Renal cortical epithelial cell (primary cell): ENCODE measurements at places on chromosomes 4 and X. TPM values are rescaled to one million over a fixed set of nuclear protein-coding genes. Genes with fewer than 3 reads are reported as not detected.

The TIGD2 gene
- total RNA-seq: 4.5 and 11.1 TPM in 2 replicates

GRCh38 chr4:184382189-184382846 lies 92.0 kb downstream of the IRF2 start:
- no peak for DNase-seq

The SNX25 gene
- total RNA-seq: 33.2 and 40.3 TPM in 2 replicates

- no peak for DNase-seq
Measured at GRCh38 chr4:39394706-39395105, 12.0 kb upstream of the KLB start.

GRCh38 chrX:155022585-155022984 lies at the start of gene F8:
Gene F8, minus strand, starts transcription at chrX:155022723. Its CDS starts 171 bp downstream, at chrX:155022552.
- DNase-seq: no peak

The UCP1 gene
- total RNA-seq: not detected in 2 replicates

DNA sequence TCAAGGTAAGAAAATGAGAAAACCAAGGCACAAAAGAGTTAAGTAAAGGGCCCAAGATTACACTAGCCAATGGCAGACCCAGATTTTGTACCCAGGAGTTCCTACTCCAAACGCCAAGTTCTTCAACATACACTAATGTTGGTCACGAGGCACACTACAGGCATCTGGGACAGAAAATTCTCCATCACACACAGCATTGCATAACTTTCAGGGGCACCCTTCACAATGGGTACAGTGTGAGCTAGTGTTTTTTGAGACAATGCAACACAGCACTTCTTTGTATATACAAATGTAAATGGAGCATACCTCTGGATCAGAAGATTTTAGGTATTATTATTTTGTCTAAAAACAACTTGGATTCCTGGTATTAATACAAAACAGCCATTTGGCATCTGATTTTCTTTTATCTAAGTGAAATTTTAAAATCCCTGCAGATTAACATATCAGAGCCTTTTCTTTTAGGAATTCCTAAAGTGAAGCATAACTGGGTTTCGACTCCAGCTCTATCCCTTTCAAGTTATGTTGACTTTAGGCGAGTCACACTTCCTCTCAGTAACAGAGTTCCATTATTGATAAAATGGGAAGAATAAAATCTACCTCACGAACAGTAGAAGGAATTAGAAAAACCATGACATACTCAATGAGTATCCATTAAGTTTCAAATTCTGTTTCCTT lies 41.1 kb downstream of the ADGRA3 start:
- peak; percentile 62 for DNase-seq

GRCh38 chrX:96474029-96474740 lies 210.5 kb upstream of the DIAPH2 start:
- peak; percentile 17 for DNase-seq

- peak; percentile 95 for DNase-seq
Measured at GRCh38 chr4:169253904-169254303, 16.9 kb downstream of the SH3RF1 start.

DNA sequence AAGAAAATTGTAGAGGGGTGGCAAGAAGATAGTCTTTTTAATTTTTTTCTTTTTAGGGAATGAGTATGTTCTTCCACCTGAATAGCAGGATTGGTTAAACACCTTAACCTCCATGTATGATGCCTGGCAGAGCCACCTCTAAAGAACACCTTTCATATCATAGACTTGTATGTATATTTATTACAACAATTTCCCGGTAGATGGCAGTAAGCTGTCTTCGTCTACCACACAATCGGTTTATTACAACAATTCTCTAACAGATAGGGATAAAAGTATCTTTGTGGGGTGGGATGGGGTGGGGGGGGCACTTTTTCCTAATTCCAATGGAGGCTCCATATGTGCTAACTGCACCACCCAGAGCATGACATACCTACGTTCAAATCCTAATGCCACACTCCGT lies 255.5 kb downstream of the LDB2 start:
- DNase-seq: no peak

GRCh38 chr4:55736605-55737183 lies 82.9 kb upstream of the EXOC1L start:
- DNase-seq: peak; percentile 14

The ZFYVE28 gene
- total RNA-seq: 3.0 and 9.2 TPM in 2 replicates

DNA sequence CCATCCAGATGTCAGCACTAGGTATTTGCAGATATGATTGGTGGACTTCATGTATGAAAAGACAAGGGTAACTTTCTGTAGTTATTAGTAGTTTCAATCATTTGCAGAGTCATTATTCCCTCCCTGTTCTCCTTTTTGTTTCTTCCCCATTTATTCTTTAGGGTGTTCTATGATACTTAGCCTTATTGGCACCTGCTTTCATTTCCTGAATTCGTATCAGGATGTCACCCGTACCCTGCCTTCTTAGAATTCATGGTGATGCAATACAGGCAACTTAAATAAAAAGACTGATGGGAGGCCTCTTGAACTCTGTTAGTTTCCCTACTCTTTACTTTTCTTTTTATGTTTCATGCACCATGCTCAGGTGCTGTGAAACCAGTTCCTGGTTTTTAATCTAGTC lies 24.2 kb downstream of the MAGED1 start:
- no peak for DNase-seq

DNA sequence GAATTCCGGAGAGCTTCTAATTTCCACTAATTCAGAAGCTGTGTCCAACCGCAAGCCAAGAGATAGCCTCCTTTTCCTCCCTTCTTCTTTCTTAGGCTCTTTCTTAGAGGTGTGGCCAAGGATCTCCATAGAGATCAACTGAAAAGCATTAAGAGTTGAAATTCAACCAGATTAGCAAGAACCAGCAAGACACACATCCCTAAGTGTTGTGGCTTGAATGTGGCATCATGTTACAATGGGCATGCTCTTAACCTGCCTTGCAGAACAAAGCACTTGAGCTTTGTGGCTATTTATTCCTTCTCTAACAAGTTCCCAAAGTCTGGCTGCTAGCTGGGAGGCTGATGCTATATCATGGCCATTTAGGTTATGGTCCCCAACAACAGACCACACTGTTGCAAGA lies 10.4 kb downstream of the ANOS1 start:
- DNase-seq: no peak

- peak; percentile 72 for DNase-seq
Measured at GRCh38 chrX:13263560-13264251, 56.1 kb downstream of the ATXN3L start.

DNA sequence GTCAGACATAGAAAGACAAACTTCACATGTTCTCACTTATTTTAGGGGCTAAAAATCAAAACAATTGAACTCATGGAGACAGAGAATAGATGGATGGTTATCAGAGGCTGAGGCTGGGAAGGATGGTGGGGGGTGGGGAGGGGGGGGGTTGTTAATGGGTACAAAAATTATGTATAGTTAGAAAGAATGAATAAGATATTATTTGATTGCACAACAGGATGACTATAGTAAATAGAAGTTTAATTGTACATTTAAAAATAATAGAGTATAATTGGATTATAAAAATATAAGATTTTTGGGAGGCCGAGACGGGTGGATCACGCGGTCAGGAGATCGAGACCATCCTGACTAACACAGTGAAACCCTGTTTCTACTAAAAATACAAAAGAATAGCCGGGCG lies 33.3 kb downstream of the CORIN start:
- no peak for DNase-seq

The ZRSR2 gene
- 2.6 and 7.5 TPM in 2 replicates for total RNA-seq

The F11 gene
- total RNA-seq: 0.45 TPM in 1 of 2 replicates, not detected in the other

The KIF4A gene
- total RNA-seq: 0.80 and 6.6 TPM in 2 replicates

- DNase-seq: peak; percentile 21
Measured at GRCh38 chr4:165716472-165716871, 156.6 kb upstream of the TLL1 start.

- DNase-seq: no peak
Measured at GRCh38 chr4:55089916-55090315, 35.5 kb downstream of the KDR start.

- DNase-seq: no peak
Measured at GRCh38 chr4:147834480-147834879, 102.6 kb downstream of the ARHGAP10 start.

DNA sequence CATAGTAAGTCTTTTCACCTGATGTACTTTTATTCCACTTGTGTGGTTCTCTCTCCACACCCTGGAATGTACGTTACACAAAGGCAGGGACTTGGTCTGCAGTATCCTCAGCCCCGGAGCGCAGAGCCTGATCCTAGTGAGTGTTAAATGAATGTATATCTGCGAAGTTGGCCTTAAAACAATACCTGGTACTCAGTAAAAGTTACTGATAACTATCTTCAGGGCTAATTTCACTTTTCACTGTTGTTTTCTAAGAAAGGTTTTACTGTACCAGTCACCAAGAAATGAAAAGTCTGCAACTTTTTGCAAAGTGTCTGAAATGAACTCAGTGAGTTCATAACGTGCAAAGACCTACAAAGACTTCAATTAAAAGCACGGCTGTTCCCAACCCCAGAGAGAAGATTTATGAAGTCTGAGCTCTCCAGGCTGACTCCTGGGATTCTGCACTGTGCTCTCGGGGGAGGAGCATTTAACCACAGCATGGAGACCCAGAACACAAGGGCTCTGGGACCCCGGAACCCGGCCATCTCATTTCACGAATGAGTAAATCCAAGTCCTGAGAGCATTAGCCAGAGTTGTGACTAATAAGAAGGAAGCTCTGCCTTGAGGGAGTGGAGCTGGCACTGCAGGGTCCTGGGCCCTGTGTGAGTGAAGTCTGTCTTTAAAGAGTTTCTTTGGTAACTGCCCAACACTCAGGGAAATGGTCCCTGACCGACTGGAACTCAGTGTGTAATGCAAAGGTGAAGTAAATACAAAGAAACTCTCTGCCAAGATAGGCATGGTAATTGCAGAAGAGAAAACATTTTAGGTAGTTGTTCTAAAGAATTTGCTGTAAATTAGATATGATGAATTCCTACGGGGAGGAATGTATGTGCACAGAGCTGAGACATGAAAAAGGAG lies 165.8 kb downstream of the NSUN7 start:
- peak; percentile 94 for DNase-seq

The ETDA gene
- total RNA-seq: not detected in 2 replicates

The RIBC1 gene
- 1.2 and 2.8 TPM in 2 replicates for total RNA-seq

DNA sequence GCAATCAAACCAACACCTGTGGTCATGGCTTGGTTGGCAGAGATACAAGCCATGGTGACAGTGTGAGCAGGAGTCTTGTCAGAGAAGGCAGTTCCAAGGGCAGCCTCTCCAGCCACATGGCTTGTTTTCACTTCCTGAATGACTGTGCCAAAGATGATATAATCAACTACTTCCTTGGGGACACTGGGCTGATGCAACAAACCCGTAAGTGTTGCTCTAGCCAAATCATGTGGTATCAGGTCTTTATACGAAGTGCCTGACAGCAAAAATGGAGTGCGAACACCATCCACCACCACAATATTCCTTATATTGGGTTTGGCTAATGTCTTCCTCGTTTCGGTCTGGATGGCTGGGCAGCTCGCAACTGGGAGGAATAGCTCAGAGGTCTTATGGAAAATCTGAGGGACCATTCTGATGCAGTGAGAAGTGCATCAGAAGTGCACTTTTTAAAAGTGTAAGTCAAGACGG lies 922.0 kb downstream of the NLGN4X start:
- DNase-seq: no peak

The S100G gene
- total RNA-seq: not detected in 2 replicates

DNA sequence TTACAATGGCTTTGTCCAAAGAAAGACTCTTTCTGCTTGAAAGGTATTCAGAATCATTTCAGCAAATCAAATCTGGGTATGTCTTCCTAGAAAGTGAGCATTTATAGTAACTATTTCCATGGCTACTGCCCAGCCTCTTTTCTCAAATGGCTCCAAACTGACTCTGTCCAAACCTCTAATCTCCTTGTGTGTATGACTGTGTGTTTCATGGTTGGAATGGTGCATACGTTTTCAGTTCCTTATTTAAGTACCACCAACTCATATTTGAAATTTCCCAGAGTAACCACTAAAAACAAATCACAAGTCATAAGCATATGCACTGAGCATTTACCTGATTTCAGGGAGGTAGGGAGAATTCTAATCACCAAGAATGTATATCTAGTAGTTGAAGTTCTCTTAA lies 106.0 kb downstream of the TMEM144 start:
- DNase-seq: no peak

The NLGN3 gene
- total RNA-seq: 0.15 TPM in 1 of 2 replicates, not detected in the other

- peak; percentile 70 for DNase-seq
Measured at GRCh38 chr4:155001251-155001650, 207.2 kb upstream of the NPY2R start.

- no peak for DNase-seq
Measured at GRCh38 chrX:15483891-15484290, 9.2 kb downstream of the PIR start.

DNA sequence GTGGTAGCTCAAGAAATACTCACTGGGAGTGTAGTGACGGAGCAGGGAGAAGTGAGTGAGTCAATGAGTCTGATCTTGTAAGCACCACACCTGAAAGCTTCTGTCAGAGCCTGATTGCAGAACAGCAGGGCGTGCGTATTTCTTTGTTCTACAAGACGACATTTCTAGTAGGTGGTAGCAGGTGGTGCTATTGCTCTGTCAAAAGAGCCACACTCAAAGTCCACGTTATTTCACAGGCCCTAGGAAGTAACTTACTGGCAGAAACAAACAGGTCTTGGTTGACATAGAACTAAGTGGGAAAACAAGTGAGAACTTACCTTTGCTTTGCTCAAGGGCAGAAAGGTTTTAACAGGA lies 46.4 kb upstream of the SPRY1 start:
- peak; percentile 81 for DNase-seq

The FREM3 gene
- total RNA-seq: not detected in 2 replicates

GRCh38 chr4:56750231-56750630 lies 69.1 kb upstream of the HOPX start:
- no peak for DNase-seq

- DNase-seq: no peak
Measured at GRCh38 chrX:153974726-153975286, 2.3 kb downstream of the TMEM187 start.

- DNase-seq: peak; percentile 7
Measured at GRCh38 chrX:261167-261918, 19.8 kb upstream of the PLCXD1 start.

DNA sequence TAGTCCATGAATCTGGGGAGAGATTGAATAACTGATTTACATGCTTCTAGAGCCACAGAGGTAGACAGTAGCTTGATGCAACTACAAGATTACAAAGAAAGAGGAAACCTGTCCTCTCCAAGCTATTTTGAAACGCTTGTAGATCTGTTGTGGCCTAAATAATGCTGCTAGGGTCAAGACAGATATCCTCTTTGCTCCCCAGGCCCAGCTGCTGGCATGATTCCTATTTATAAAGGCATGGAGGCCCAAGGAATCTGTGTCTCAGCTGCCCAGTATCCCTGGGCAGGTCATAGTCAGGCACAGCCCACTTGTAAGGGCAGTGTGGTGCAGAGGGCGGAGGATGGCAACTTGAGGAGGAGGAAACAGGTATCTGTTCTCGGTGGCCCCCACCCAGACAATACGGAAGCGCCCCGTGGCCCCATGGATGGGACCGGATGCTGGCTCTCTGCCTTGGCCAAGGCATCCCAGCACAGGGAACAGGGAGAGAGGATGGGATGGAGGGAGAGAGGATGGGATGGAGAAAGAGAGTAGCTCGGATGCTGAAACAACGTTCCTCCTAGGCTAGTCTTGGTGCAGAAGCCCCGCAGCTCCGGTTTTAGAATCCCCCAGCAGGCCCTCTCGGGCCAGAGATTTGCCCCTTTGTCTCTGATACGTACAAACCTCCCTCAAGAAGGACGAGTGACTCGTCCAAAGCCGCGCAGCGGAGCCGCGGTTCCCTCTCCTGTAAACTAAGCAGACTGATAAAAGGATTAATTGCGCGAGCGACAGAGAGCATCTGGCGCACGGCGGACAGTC lies 767 bp upstream of the SMIM20 start:
- no peak for DNase-seq

The PCDH19 gene
- total RNA-seq: 0.15 and 0.17 TPM in 2 replicates

- DNase-seq: no peak
Measured at GRCh38 chr4:150495550-150495949, 86.4 kb upstream of the MAB21L2 start.
